ENCODE measurements at places on chromosomes 11 and 22. TPM values are rescaled to one million over a fixed set of nuclear protein-coding genes. Genes with fewer than 3 reads are reported as not detected.

- DNase-seq, result no peak
Observed at GRCh38 chr22:47780281-47780875, 1017.9 kb downstream of the TBC1D22A start.

DNA sequence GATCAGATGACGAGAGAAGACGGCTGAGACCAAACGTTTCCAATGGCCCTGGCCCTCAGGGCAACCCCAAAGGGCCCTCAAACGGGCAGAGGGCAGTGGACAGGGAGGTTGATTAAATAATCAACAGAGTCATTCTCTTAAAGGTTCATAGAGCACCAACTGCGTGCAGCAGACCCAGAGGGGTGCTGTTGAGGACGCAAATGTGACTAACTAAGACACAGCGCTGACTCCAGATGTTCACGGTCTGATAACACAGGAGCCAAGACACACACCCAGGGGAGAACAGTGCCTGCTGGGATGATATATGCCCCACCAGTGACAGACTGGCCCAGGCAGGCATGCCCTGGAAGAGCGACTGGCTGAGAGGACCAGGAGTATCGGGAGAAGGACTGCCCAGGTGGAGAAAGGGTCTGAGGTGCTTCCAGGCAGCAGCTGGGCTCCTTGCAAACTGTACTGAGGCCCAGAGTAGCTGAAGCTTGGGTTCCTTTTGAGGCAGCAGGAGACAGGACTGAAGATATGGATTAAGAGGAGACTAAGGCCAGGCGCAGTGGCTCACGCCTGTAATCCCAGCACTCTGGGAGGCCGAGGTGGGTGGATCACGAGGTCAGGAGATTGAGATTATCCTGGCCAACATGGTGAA, 7.7 kb downstream of the VWCE start:
- no peak for DNase-seq

DNA sequence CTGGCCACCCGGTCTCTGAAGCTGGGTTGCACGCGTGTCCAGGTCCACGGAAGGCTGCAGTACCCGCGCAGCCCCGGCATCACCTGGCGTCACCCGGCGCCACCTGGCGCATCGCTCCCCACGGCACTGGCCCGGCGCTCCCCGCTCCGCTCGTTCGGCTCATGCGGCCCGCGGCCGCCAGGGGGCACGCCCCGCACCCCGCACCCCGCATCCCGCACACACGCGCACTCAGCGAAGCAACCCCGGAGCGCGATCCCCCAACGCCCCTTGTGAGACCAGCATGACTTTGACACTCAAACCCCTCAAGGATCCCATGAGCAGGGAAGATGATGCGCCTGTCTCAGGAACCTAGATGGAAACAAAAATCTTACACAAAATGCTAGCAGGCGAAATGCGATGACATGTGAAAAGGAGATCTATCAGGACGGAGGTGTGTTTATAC, 11.9 kb downstream of the B3GNT6 start:
- peak; percentile 61 for DNase-seq

DNA sequence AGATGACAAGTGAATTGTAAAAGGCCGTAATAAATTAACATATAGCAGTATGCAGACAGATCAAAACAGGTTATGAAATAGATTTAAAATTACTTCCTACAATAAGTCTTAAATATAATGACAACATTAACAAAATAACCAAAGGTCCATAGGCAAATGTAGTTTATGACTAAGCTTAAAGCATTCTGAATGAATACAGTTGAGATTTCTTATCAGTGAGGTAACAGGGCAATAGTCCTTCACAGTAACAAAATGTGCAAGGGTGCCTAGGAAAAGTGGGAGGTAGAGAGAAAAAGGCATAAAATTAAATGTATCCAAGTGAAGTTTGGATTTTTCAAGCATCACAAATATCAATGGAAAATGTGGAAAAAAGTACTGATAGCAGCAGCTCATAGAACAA, 20.9 kb upstream of the P4HA3 start:
- DNase-seq, result no peak

GRCh38 chr22:43955883-43956782, 891 bp downstream of the SAMM50 start:
- DNase-seq, result peak; percentile 61

DNA sequence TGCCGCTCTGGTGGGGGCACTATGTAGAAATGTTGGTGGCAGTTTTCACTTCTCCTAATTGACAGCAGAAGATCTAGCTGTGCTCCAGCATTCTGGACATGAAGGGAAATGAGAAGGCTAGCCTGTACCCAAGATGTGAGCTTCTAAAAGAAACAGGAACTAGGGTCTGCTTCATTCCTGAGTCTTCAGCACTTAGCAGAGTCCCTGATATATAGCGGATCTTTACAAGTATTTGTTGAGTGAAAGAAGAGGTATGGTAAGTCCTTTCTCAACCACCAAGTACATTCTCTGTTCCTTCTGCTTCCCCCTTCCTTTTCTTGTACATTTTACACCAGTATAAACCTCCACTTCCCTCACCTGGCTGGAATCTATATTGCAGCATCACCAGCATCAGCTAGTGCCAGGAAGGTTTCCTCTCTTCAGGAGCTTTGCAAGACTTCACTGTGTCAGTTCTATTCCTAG, 408.3 kb upstream of the CADM1 start:
- DNase-seq, result peak; percentile 7

GRCh38 chr22:30865656-30866055, 102.9 kb downstream of the MORC2 start:
- no peak for DNase-seq

- no peak for DNase-seq
Observed at GRCh38 chr22:31948002-31948401, 3.7 kb downstream of the YWHAH start.

GRCh38 chr11:20056950-20057943, 103.0 kb downstream of the DBX1 start:
- no peak for DNase-seq

DNA sequence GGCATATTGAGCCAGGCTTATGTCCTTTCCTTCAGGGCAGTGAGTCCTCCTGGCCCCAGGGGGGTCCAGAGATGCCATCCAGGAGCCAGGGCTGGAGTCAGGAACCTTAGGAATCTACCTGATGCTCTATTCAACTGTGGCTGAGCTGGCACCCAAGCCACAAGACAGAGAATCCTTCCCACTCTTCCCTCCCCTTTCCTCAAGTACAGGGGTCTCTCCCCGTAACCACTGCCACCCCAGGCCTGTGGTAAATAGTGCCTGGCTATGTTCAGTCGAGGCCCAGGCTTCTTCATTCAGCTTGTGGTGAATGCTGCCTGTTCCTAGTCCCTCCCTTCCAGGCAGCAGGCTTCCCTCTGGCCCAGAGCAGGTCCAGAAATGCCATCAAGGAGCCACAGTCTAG, 45.5 kb upstream of the THY1 start:
- DNase-seq, result no peak

GRCh38 chr22:46119093-46119728, 31.1 kb upstream of the PPARA start:
- DNase-seq, result no peak

DNA sequence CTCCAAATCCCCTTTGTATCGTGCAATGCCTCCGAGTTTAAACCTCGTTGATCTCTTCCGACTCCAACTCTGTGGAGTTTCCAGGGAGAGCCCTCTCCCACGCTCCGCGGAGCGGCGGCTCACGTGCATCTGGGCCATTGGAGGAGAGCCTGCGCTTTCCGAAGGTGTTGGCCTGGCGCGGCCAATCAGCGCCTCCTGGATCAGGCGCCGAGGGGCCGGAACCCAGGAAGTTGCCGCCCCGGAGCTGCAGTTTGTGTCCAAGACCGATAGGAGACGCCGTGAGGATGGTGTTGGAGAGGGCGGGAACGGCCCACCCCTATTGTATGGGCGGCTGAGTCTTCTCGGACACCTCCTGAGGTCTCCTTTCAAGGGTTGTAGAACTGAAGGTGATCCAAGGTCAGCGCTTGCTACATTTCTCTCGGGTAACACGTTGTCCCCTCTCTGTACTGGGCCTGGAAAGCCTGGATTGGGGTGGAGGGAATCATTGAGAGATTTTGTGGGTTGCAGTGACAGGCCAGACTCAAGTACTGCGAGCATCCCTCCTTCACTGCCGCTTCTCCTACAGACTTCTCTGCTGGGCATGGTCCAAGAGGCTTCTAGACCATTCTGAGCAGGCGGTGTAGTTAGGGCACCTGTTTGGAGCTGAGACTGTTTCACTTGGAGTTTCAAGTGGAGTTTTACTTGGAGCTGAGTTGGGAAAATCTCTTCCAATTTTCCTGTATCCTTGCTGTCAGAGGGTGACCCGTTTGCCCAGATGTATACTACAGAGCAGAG, 1.7 kb downstream of the ADAMTS15 start:
- DNase-seq, result no peak

ARHGAP42 gene
- not detected for polyA plus RNA-seq

LYVE1 gene
- polyA plus RNA-seq, result not detected

SERHL2 gene
- 0.50 TPM for polyA plus RNA-seq

TYR gene
- polyA plus RNA-seq, result not detected

P2RX6 gene
- polyA plus RNA-seq, result not detected

CD3D gene
- polyA plus RNA-seq, result 1,451 TPM

Data from CD4-positive, CD25-positive, alpha-beta regulatory T cell (primary cell).